ENCODE measurements at places on chromosomes 3 and 15.

- no peak for DNase-seq
Observed at GRCh38 chr3:124985349-124985748, 50.8 kb upstream of the MUC13 start.

- DNase-seq, result no peak
Observed at GRCh38 chr3:107450254-107450893, 72.4 kb upstream of the BBX start.

DNA sequence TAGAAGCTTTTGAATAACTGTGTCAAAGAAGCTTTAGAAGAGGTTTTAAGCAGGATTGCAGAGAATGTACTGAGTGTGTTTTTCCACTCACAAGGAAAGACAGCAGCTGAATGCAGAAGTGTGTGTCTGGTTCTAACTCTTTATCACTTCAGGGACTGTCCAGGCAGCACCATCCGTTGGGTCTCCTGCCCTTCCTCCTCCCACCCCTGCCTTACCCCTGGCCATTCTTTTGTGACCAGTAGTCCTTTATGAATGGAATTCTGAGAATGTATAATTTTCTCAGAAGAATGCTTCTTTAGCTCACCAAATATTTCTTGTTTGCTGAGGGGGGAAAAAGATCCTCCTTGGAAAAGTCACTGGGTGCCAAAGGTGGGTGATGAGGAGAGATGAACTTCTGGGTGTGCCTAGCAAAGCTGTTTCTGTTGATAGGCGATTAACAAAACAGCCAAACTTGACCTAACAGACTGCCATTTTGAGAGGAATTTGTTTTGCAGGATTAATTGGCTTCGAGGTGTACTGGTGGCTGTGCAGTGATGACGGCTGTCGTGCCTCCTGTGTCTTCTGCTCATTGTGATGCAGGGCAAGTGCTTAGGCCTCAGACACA, 70.9 kb downstream of the IGF1R start:
- no peak for DNase-seq

GRCh38 chr3:101066711-101067129, 73.5 kb upstream of the ABI3BP start:
- DNase-seq, result no peak

DNA sequence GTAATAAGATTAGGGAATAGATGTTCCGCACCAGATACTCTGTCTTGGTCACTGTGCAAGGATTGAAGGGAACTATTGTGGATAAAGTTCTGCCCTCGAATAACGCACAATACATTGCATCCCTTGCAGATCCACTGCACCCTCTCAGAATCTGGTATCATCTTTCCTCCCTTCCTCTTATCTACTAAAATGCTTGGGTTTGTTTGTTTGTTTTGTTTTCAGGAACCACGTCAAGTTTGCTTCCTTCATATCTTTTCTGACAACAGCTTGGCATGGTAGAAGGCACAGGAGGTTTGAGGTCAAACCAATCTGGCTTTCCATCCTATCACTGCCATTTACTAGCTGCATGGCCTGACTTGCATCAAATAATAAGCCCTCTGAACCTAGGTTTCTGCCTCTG, 2.0 kb upstream of the FSTL1 start:
- no peak for DNase-seq

DNA sequence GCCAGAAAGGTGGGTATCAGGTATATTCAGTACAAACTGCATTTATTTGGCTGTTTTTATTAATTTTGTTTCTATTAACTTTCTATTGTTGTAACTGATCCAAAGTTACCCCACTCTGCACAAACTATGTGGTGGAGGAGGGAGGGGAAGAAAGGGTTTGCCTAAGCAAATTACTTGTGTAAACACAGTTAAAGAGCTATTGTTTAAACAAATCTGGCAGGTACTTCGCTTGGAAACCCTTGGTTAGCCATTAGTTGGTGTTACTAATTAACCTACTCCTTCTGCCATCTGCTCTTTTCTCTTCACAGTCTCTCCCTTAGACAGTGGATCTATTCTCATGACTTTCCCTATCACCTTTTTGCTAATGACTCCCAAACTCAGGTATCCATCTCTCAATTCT, 328.4 kb upstream of the NECTIN3 start:
- peak; percentile 96 for DNase-seq

DNA sequence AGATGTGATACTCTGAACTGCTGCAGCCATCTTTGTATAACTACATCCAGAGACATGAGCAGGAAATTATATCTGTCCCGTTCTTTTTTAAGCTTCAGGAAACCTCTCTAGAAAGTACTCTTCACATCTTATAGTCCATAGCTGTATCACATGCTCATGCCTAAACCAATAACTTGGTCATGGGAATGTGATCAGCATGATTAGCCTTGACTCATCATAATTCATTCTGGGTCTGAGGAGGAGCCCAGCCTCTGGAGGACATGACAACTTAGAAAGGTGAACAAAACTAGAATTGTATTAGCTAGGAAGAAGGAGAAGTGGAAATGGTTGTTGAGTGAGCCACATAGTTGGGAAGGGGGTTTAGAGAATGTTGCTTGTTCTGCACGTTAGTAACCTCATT, 12.9 kb downstream of the PPM1L start:
- no peak for DNase-seq

DNA sequence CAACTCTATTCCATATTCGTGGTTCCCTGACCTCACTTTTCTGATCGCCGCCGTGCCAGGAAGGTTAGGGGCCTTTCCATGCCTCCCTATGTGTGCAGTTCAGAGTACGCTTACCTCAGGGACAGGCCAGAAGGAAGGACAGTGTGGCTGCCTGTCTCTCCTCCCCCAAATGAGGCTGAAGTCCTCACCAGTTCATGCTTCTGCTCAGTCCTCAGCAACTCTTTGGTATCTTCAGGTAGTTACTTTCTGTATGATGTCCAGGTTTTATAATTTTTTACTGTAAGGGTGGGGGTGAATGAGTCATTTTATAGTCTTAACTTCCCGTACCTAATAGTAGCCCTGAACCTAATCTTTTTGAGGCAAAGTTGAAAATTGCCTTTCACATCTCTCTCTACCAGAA, 98.7 kb downstream of the VPS8 start:
- no peak for DNase-seq

DNA sequence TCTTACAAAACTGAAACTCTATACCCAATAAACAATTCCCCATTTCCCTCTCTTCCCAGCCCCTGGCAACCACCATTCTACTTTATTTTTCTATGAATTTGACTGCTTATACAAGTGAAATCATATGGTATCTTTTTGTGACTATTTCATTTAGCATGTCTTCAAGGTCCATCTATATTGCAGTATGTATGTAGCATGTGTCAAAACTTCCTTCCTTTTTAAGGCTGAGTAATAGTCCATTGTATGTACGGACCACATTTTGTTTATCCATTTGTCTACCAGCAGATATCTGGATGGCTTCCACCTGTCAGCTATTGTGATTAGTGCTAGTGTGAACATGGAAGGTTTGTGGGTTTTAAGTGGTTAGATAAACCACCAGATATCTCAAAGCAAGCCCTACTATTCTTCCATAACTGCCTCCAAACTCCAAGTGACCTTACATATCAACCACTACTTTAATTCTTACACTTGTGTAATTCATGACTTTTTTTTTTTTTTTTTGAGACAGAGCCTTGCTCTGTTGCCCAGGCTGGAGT, 134.7 kb downstream of the TMCC1 start:
- DNase-seq, result no peak

GRCh38 chr3:150878290-150878689, 26.9 kb downstream of the MINDY4B start:
- no peak for DNase-seq

DNA sequence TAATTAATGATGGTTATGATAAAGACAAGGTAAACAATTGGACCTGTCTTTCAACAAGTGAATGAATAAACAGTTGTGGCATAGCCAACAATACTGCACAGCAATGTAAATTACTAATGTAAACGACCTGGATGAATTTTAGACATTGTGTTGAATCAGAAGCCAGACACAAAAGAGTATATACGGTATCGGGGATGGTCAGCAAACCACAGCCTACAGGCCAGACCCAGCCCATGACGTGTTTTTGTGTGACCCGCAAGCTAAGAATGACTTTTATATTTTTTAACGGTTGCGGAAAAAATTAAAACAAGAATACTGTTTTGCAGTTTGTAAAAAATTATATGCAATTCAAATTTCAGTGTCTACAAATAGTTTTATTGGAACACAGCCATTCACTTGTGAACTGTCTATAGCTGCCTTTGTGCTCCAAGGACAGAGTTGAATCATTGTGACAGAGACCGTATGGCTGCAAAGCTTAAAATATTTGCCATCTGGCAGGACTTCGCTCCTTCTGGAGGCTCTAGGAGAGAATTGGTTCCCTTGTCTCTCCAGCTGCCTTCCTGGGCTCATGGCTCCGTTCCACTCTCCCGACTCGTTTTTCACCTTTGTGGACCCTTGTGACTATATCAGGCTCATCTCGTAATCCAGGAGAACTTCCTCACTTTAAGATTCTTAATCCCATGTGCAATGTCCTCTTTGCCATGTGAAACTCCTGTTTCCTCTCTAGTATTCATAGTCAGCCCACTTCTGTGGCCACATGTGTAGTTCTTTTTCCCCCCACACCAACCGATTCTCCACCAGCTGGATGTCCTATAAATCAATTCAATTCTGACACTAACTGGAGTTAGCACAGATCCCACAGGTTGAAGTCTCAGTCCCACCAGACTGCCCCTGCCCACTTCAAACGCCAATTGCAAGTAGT, 72.7 kb downstream of the CMTM8 start:
- DNase-seq, result peak; percentile 9

- DNase-seq, result no peak
Observed at GRCh38 chr15:84922530-84922929, 38.1 kb downstream of the SLC28A1 start.

DNA sequence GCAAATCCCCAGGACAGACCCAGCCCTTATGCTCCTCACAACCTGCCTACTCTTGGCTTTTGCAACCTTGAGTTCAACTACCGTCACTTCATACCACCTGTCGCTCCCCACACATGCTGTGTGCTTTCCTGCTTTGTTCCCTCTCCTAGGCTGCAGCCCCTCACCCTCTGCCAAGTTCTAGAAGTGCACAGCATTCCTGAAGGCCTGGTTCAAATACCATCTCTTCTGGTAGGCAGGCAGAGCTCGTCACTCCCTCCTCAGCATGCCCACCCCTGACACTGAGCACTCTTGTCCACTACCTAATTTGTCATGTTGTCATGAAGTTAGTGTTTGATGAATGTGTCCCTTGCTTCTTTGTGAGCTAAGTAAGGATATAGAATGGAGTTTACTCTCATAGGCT, 129.6 kb downstream of the SEMA6D start:
- no peak for DNase-seq

- DNase-seq, result no peak
Observed at GRCh38 chr3:31541089-31541488, 8.4 kb downstream of the STT3B start.

DNA sequence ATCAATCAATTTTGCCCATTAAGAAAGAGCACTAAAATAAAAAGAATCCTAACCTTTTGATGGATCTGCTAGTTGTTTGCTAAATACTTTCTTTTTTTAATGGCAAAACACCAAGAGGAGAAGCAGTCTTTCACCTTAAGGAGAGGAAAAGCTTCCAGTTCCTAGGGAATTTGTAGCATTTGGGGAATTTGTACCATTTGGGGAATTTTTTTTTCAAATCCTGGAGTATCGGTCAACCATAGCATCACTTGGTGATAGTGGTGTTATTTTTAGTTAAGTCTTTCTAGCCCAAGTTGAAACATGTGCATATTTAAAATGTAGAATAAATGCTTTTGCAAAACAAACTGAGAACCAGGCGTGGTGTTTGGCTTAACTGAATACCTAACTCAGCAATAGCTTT, 117.5 kb upstream of the SEMA6D start:
- no peak for DNase-seq

GRCh38 chr15:41281236-41281635, 50.2 kb downstream of the CHP1 start:
- DNase-seq, result no peak

DNA sequence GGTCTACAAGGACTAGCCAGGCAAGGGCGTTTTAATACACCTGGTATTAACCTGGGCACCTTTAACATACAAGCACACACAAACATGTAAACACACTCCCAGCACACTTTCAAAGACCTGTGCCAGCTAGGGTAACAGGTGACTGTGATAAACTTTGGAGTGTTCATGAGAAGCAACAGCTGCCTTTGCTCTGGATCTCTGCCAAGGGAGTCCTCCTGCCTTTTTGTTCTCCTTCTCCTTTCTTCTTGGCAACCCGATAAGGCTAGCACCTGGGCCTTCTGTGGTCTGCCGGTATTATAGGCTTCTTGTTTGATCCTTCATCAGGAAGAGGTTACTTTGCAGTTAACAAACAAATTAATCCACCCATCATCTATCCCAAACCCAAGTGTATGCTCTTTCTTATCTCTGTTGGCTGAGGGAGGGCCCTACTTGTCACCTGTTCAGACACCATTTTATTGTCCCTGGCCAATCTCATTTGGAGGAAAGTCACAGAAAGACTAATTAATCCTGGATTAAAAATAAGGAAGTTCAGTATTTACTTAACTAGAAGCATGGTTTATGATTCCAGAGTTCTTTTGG, at the start of gene RETNLB:
RETNLB (minus strand) TSS at position 7 of the 579 bp plus-strand sequence. CDS start 225 bp downstream, outside the sequence.
- DNase-seq, result peak; percentile 98

GRCh38 chr15:40787344-40787841, 17.6 kb downstream of the C15orf62 start:
- peak; percentile 90 for DNase-seq

DNA sequence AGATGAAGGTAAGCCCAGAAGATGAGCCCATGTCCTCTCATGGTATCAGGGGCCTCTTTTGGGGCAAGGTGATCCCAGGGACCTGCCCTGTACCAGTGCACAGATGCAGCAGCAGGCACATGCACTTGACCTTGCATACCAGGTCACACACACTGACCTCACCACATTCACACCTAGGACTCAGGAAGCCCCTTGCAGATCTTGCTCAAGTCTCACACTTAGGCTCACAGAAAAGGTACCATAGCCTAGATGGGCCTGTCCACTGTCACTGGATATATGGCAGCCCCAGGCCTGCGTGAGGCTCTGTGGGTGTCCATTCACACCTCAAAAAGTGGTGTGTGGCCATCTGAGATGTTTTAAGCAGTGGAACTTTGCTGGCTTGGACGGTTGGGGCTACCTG, 58.7 kb downstream of the CACNA2D2 start:
- DNase-seq, result no peak

- DNase-seq, result peak; percentile 53
Observed at GRCh38 chr15:73273181-73274002, 95.4 kb downstream of the HCN4 start.

DNA sequence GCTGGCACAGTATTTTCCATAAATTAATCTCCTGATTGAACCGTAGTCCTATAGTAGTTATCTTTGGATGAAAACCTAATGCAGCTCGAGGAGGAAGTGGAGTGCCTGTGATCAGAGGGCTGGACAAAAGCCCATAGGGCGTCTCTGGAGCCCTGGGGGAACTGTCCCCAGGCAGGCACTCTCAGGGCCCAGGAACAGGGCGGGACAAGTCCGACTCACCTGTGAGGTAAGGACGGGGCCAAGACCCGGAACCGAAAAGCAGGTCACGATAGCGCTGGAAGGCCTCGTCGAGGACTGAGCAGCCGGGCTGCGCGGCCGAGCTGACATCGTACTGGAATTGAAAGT, 341 bp downstream of the HEXA start:
- DNase-seq, result peak; percentile 56

GRCh38 chr3:133445108-133445507, 45.3 kb downstream of the BFSP2 start:
- DNase-seq, result no peak
